ENCODE measurements at places on chromosomes 12 and 14.

GRCh38 chr14:91361233-91361811 is 56.3 kb downstream of the CCDC88C start:
- no peak for DNase-seq

GRCh38 chr14:58299401-58300330 is 1.3 kb downstream of the ARID4A start:
- DNase-seq = no peak

GRCh38 chr14:47978871-47979270 is 303.5 kb upstream of the MDGA2 start:
- no peak for DNase-seq

GRCh38 chr12:69633061-69633460 is 22.4 kb upstream of the LRRC10 start:
- DNase-seq = no peak

GRCh38 chr14:104442631-104443390 is 136.8 kb upstream of the C14orf180 start:
- DNase-seq = no peak

DNA sequence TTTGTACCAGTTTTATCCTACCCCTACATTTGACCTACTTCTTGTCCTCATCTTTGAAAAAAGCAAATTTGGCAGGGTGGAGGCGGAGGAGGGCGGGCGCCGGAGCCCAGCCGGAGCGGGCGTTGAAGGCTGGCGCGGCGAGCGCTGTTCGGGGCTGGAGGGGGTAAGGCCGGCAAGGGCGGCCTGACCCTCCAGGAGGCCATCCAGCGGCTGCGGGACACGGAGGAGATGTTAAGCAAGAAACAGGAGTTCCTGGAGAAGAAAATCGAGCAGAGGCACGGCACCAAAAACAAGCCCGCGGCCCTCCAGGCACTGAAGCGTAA is 27.2 kb downstream of the FBXO34 start:
- no peak for DNase-seq

- no peak for DNase-seq
Observed at GRCh38 chr12:53497461-53497860, 1.8 kb downstream of the MAP3K12 start.

DNA sequence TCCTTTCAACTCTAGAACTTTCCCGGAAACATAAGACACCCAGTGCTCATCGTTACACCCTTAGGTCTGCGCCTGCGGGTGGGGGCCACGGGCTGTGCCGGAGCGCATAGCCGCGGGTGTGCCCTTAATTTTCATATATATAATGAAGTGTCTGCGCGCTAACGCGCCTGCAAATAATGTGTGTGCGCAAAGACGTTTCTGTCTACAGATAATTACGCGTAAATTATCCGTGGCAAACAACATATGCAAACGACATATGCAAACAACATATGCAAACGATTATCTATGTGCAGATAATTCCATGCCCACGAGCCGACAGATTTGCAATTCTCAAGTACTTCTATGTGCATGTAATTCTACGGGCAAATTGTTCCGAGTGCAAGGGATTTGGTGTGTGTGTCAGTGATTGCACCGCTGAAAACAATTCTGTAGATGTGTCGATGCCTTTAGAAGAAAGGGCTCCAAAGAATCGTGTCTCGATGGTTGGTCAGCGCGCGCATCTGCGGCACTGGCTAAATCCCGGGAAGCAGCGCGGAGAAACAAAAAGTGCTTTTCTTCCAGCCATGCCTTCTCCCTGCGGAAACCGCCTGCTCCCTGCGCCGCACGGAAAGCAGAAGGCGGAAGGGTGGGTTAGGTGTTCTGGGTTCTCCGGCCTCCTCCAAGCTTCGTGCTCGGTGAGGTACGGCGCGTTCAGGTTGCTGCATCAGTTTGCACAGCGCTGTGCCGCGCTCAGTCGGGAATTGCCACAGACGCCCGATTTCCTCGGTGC is 34.5 kb upstream of the TBX5 start:
- no peak for DNase-seq

DNA sequence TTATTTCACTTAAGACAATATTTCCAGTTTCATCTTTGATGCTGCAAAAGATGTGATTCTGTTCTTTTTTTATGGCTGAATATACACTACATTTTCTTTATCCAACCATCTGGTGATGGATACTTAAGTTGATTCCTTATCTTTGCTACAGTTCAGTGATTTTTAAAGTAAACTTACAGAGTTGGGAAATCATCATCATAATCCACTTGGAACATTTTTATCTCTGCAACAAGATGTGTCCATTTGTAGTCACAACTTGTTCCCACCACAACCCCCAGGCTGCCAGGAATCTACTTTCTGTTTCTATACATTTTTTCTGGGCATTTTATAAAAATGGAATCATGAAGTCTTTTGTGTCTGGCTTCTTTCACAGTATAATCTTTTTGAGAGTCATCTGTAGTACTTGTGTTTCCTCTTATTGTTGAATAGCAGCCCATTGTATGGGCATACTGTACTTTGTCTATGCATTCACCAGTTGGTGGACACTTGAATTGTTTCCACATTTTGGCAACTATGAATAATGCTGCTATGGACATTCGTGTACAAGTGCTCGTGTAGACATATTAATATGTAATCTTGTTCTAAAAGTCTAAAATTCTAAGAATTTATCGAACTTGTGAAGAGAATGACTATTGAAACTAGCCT is 212.5 kb upstream of the DDHD1 start:
- DNase-seq = no peak

Measured in stimulated activated CD8-positive, alpha-beta memory T cell treated with anti-CD3 and anti-CD28 coated beads, Interleukin-12 subunit alpha, Interleukin-12 subunit beta, amount 100 ng/mL, for 1 hour (primary cell).